ENCODE measurements at places on chromosomes 5 and 9. TPM values are rescaled to one million over a fixed set of nuclear protein-coding genes. Genes with fewer than 3 reads are reported as not detected.
A peak's percentile ranks its signal among the peaks of the same experiment; 100 is the strongest.

GRCh38 chr9:3332802-3333201 is 193.0 kb downstream of the RFX3 start:
- no peaks in the 10 kb centered on the region for H3K36me3 ChIP-seq
- DNase-seq: no peak
- H3K27ac ChIP-seq: no peak overlapping the region
- H3K4me3 ChIP-seq: no peak overlapping the region
- no peaks in the 10 kb centered on the region for H3K27me3 ChIP-seq

The C9orf50 gene
- total RNA-seq: 0.36 TPM

The FOXD4L5 gene
- under 0.01 TPM for total RNA-seq

GRCh38 chr5:139796061-139796806 is 626 bp downstream of the PSD2 start:
- peaks cover 69% of the 10 kb centered on the region for H3K27me3 ChIP-seq
- H3K27ac ChIP-seq: no peak overlapping the region
- no peaks in the 10 kb centered on the region for H3K4me1 ChIP-seq
- H3K4me3 ChIP-seq: no peak overlapping the region
- peak; percentile 86 for DNase-seq
- no peaks in the 10 kb centered on the region for H3K36me3 ChIP-seq

The LVRN gene
- total RNA-seq: under 0.01 TPM

The PDZD2 gene
- total RNA-seq: 0.29 TPM

DNA sequence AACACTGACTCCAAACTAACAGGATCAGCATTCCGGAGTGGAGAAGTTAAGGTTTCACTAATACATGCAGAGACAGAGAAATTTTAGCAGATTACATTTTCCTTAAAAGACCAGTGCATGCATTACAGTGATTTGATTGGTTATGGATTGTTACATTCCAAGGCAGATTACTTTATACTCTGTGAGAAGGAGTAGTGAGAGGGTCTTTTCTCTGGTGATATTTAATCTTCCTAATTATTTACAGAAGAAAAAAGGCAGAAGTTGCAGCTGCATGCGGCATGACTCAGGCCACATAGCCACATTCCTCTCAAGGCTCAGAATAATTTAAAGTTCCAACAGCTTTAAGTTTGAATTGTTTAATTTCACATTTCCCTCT is 53.0 kb upstream of the PDZD2 start:
- no peaks in the 10 kb centered on the region for H3K4me1 ChIP-seq
- no peaks in the 10 kb centered on the region for H3K27me3 ChIP-seq
- DNase-seq: no peak
- H3K4me3 ChIP-seq: no peak overlapping the region
- no peaks in the 10 kb centered on the region for H3K36me3 ChIP-seq

- peaks cover 8% of the 10 kb centered on the region for H3K4me1 ChIP-seq
- H3K4me3 ChIP-seq: peak within 1 kb of the TSS; percentile 99
- no peaks in the 10 kb centered on the region for H3K36me3 ChIP-seq
Observed at GRCh38 chr9:105557804-105558610, at the start of gene FKTN. FKTN (plus strand) TSS chr9:105558131; CDS start chr9:105575033, 16,902 bp downstream.

- no peak overlapping the region for H3K27ac ChIP-seq
- H3K27me3 ChIP-seq: no peaks in the 10 kb centered on the region
- no peak overlapping the region for H3K4me3 ChIP-seq
- no peaks in the 10 kb centered on the region for H3K36me3 ChIP-seq
- H3K4me1 ChIP-seq: peaks cover 7% of the 10 kb centered on the region
Observed at GRCh38 chr5:89293810-89294209, 410.8 kb upstream of the MEF2C start.

The ZNF454 gene
- total RNA-seq: 3.8 TPM

The SPATA31D4 gene
- not detected for total RNA-seq

DNA sequence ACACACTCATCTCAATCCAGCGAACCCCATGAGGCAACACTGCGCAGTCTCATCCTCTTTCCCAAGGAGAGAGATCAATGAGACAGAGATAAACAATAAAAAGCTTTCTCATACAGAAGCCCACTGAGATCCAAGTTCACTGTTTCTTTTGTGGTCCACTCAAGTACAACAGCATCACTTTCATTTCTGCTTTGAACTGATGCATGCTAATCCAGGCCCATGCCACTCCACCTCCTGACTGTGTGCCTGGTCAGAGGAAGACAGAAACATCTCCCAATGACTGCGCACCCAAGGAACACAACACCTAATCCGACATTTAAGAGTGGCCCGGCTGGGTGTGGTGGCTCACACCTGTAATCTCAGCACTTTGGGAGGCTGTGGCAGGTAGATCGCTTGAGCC is 104.0 kb downstream of the SERINC5 start:
- no peak for DNase-seq
- no peak overlapping the region for H3K27ac ChIP-seq
- no peaks in the 10 kb centered on the region for H3K27me3 ChIP-seq
- H3K36me3 ChIP-seq: peaks cover 25% of the 10 kb centered on the region

DNA sequence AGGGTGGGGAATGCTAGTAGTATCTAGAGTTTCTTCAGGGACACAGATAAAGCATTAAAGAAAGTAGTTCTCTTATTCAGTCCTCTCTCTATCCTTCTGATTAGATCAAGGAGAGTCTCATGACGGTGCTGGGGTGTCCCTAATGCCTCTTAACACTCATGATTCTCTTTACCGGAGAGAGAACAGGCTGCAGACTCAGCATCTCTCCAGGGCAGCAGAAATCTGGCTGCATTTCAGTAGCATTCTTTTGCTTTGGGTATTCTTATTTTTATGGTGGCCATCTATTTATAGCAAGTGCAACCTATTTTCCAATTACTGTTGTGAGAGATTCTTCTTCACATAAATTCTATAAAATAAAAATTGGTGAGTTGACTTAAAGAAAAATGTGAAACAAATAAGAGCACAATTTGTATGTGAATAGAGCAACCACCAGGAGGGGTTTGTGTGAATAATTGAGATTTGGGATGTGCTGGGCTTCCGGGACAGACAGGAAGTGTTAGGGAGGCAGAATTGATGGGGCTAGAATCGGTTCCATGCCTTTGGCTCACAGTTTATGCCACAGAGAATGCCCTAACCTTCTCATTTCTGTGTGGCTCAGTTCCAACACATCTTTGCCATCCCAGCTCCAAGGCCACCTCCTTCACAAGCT is 23.8 kb upstream of the BOD1 start:
- no peak overlapping the region for H3K4me3 ChIP-seq
- no peaks in the 10 kb centered on the region for H3K27me3 ChIP-seq
- DNase-seq: no peak
- H3K36me3 ChIP-seq: no peaks in the 10 kb centered on the region
- H3K27ac ChIP-seq: no peak overlapping the region

GRCh38 chr5:148882332-148882731 is 55.9 kb downstream of the ADRB2 start:
- H3K4me1 ChIP-seq: peaks cover 2% of the 10 kb centered on the region
- H3K27me3 ChIP-seq: no peaks in the 10 kb centered on the region

The TNFSF15 gene
- total RNA-seq: 0.29 TPM

DNA sequence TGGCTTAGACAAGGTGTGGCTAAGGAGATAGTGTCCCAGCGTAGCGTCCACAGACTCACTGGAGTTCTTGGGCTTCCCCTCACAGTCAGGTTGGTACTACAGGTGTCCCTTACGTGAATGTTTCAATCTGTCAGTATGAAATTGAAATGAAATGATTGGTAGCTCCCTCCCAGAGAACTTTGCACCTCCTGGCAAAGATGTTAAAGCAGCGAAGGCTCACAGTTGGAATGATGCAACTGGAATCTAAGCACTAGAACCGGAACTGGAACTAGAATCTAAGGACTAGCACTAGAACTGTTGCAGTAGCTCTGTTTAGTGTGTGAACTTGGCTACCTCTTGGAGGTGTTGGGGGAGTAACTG is 1.1 kb downstream of the SLC31A1 start:
- H3K27ac ChIP-seq: peak overlapping the region; percentile 92
- peak overlapping the region; percentile 97 for H3K4me3 ChIP-seq
- peak; percentile 6 for DNase-seq
- H3K36me3 ChIP-seq: peaks cover 8% of the 10 kb centered on the region
- H3K4me1 ChIP-seq: peaks cover 34% of the 10 kb centered on the region

The CYSRT1 gene
- 1.1 TPM for total RNA-seq

DNA sequence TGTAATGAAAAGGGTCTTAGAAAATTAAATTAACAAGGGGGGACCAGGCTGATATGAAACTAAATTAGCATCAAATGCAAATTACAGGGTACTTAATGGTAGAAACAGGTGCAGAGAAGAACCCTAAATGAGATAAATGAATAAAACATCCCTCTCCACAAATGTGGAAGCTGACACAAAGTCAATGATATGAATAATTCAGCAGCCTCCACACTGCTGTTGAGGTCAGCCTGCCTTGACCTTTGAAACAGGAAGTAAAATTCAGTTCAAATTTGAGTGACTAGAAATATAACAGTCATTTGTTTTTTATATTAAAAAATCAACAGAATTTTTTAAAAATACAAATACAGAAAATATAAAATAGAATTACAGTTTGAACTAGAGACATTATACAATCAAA is 40.0 kb downstream of the EBF1 start:
- peaks cover 68% of the 10 kb centered on the region for H3K4me1 ChIP-seq
- no peak overlapping the region for H3K4me3 ChIP-seq
- no peak for DNase-seq
- H3K27me3 ChIP-seq: no peaks in the 10 kb centered on the region
- H3K27ac ChIP-seq: peak overlapping the region; percentile 95

- no peak for DNase-seq
- no peak overlapping the region for H3K27ac ChIP-seq
- no peak overlapping the region for H3K4me3 ChIP-seq
- no peaks in the 10 kb centered on the region for H3K27me3 ChIP-seq
Observed at GRCh38 chr9:75389101-75389500, 300.8 kb downstream of the OSTF1 start.

GRCh38 chr9:89923961-89924504 is 319.2 kb downstream of the GADD45G start:
- no peak for DNase-seq
- peaks cover 10% of the 10 kb centered on the region for H3K27me3 ChIP-seq
- H3K27ac ChIP-seq: no peak overlapping the region
- H3K36me3 ChIP-seq: no peaks in the 10 kb centered on the region

The C5orf22 gene
- total RNA-seq: 21.8 TPM

The CCDC69 gene
- total RNA-seq: 10.5 TPM

The PTTG1 gene
- total RNA-seq: 29.8 TPM

- H3K27ac ChIP-seq: no peak overlapping the region
- H3K4me1 ChIP-seq: no peaks in the 10 kb centered on the region
- H3K27me3 ChIP-seq: peaks cover 5% of the 10 kb centered on the region
- no peaks in the 10 kb centered on the region for H3K36me3 ChIP-seq
Observed at GRCh38 chr5:109230369-109230768, 179.4 kb downstream of the PJA2 start.

The SLC36A2 gene
- total RNA-seq: not detected

The EHMT1 gene
- total RNA-seq: 46.3 TPM

- peak overlapping the region; percentile 78 for H3K27ac ChIP-seq
- no peaks in the 10 kb centered on the region for H3K36me3 ChIP-seq
- peak overlapping the region; percentile 87 for H3K4me3 ChIP-seq
- DNase-seq: peak; percentile 72
- no peaks in the 10 kb centered on the region for H3K27me3 ChIP-seq
- peaks cover 37% of the 10 kb centered on the region for H3K4me1 ChIP-seq
Observed at GRCh38 chr5:135398160-135398854, 724 bp downstream of the MACROH2A1 start.

GRCh38 chr9:21988056-21988990 is 5.9 kb downstream of the CDKN2A start:
- H3K4me3 ChIP-seq: peak overlapping the region; percentile 64
- no peak for DNase-seq
- H3K36me3 ChIP-seq: no peaks in the 10 kb centered on the region
- H3K27ac ChIP-seq: peak overlapping the region; percentile 92

- no peak for DNase-seq
- peaks cover 20% of the 10 kb centered on the region for H3K36me3 ChIP-seq
- H3K27me3 ChIP-seq: no peaks in the 10 kb centered on the region
Observed at GRCh38 chr5:72138943-72139521, 31.8 kb downstream of the MAP1B start.

GRCh38 chr5:9405196-9405754 is 140.6 kb downstream of the SEMA5A start:
- H3K27ac ChIP-seq: no peak overlapping the region
- H3K4me1 ChIP-seq: no peaks in the 10 kb centered on the region
- H3K36me3 ChIP-seq: no peaks in the 10 kb centered on the region
- H3K4me3 ChIP-seq: no peak overlapping the region

DNA sequence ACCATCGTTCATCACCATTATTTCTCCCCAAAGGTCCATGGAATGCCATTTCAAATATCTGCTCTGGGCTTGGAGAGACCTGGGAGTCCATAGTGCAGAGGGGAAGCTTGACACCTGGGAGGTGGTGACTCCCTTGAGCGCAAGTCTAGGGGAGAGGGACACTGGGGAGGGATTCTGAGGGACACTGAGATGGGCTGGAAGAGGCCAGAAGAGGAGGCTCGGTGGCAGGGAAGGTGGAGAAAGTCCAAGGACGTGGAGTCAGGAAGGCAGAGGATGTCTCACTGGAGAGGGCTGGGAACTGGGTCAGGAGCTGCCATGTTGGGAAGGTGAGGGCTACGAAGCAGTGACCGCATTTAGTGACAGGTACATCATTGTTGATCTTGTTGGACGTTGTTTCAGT is 160.3 kb upstream of the MVB12B start:
- H3K36me3 ChIP-seq: no peaks in the 10 kb centered on the region
- H3K4me3 ChIP-seq: no peak overlapping the region
- peaks cover 32% of the 10 kb centered on the region for H3K27me3 ChIP-seq
- no peak for DNase-seq
- no peaks in the 10 kb centered on the region for H3K4me1 ChIP-seq

GRCh38 chr5:87886164-87886563 is 382.5 kb downstream of the TMEM161B start:
- no peak overlapping the region for H3K4me3 ChIP-seq
- no peaks in the 10 kb centered on the region for H3K4me1 ChIP-seq
- DNase-seq: no peak
- no peaks in the 10 kb centered on the region for H3K27me3 ChIP-seq
- no peak overlapping the region for H3K27ac ChIP-seq
- H3K36me3 ChIP-seq: no peaks in the 10 kb centered on the region

- peak overlapping the region; percentile 68 for H3K27ac ChIP-seq
- DNase-seq: no peak
- peaks cover 27% of the 10 kb centered on the region for H3K4me1 ChIP-seq
- no peak overlapping the region for H3K4me3 ChIP-seq
Observed at GRCh38 chr5:88878976-88879375, 4.0 kb downstream of the MEF2C start.

Data from osteoblast (primary cell).